ENCODE measurements at places on chromosomes 11 and 22.
A peak's percentile ranks its signal among the peaks of the same experiment; 100 is the strongest.

DNA sequence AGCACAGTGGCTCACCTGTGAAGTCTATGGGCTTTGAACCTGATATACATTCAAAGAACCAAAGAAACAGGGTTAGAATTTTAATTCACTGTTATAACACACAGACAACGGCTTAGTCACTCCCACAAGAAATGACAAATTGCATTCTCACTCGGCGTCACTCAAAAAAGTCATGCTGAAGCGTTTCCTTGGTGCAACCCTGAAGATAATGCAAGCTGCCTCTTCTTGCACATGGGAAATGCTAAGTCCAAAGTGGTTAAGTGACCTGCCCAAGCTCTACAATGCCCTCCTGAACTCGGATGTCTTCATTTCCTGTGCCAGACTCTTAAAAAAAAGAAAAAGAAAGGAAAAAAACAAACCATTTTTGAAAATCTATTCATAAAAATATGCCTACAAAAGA is 10.0 kb downstream of the LGR4 start:
- no peak for DNase-seq

DNA sequence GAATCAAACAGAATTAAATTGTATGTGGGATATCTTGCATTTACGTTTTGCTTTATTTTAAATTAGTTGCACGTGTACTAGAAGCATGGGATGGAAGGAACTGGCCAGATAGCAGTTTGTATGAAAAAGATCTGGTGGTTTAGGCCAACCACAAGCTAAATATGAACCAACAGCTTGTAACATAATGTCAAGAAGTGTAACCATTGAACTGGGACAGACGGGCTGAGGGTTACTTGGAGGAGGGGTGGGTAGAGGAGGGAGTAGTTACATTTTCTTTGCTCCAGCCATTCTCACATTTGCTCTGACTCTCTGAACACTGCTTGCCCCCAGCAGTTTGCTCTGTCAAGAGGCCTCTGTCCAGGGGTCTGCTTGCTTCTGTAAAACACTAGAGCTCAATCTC is 31.7 kb upstream of the CXCR5 start:
- no peak for DNase-seq

DNA sequence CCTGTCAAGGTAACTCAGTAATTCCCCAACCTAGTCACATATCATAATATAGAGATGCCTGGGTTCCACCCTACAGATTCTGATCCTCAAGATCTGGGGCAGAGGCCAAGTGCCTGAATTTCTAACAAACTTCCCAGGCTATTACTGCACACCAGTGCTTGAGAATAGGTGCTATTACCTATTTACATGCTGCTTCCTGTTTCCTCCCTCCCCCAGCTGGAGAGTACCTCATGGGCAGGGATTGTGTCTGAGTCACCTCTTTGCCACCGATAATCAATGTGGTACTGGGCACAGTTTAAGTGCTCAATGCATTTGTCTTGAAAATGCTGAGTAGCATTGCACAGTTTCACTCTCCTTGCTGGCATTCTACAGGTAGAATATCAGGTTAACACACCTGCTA is 582.2 kb upstream of the CADM1 start:
- no peak for DNase-seq

- DNase-seq: peak; percentile 46
Observed at GRCh38 chr11:119673759-119674336, 55.2 kb downstream of the NECTIN1 start.

- DNase-seq: no peak
Observed at GRCh38 chr11:112776834-112777233, 184.4 kb upstream of the NCAM1 start.

- no peak for DNase-seq
Observed at GRCh38 chr11:78791254-78791653, 216.6 kb upstream of the NARS2 start.

DNA sequence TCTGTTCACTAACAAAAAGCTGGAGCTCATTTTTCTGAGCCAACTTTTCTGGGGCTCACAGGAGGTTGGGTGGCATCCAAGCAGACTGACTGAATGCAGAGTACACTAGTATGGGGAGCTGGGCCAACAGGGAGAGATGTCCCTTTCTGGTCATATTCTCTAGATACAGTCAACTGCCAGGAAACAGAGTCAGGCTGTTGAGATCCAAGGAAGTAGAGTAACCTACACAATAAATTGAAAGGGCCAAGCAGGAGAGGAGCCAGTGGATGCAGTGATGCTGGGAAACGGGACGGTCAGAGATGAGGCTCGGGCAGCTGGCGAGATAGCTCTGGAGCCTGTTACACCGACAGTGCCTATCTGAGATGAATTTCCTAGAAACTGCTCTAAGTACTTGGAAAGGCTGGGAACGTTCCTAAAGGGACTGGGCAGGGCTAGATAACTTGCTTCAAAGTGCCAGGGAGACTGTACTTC is 71.1 kb downstream of the LARGE2 start:
- no peak for DNase-seq

- no peak for DNase-seq
Observed at GRCh38 chr11:64571410-64572091, 19.5 kb upstream of the SLC22A12 start.

GRCh38 chr11:34549271-34549670 is 35.7 kb upstream of the ELF5 start:
- DNase-seq: no peak

DNA sequence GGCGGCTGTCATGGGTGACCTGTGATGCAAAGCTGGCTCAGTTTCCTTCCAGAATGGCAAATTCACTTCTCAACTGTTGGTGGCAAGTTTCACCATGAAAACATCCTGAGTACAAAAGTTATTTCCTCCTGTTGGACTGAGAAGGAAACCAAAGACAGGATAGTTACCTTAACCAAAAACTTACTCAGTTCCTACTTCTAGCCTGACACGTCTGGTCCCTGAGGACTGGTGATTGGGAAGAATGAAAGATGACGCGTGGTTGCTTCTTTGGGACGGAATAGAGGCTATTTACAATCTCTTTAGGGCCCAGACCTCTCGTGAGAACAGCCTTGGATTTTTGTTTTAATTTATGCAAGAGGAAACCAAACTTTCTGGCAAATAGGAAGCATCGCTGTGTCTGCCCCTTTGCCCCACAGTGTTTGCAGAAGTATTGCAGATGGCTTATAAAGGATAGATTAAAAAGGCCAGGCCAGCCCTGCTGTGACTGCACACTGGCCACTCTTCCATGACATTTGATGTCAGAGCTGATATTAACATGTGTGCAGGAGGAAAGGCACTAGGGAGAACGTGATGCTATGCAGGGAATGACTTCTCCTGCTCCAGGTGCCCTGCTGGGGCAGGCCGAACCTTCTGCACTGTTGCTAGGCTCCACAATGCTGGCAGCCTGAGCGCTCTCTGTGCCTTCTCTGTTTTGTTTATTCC is 7.6 kb downstream of the VPS26B start:
- no peak for DNase-seq

DNA sequence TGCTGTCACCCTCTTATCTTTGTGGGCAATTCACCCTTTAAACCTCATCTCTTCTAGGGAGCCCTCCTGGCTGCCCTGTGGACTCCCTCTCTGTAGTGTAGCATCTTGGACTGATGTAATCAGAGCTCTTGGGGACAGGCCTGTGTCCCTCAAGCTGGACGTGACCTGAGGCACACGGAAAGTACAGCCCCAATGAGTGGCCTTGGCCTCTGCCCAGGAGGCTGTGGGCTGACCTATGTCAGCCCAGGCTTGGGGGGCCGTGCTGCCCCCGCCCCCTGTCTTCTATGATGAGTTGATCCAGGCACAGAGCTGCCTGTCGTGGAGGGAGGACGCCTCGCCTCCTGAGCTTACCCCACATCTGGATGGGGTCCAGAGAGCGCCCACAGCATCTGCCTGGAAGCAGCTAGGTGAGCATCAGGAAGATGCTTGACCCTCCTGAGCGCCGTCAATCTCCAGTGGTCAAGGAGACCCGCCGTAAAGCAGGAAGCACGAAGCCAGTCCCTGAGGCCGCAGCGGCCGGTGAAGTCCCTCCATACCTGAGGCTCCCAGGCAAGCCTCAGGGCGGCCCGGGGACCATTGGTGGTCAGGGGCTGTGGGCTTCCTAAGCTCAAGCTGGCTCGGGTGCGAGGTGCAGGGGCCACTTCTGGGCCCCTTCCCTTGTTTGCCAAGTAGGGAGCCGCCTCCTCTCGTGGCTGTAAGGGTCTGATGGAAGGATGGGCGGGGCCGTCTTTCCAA is 1136.9 kb downstream of the BRD1 start:
- no peak for DNase-seq

- DNase-seq: no peak
Observed at GRCh38 chr11:126929179-126930061, 71.2 kb downstream of the KIRREL3 start.

GRCh38 chr11:132907651-132908413 is 624.5 kb downstream of the OPCML start:
- DNase-seq: no peak

GRCh38 chr11:57446055-57446454 is 14.3 kb upstream of the RTN4RL2 start:
- DNase-seq: no peak

DNA sequence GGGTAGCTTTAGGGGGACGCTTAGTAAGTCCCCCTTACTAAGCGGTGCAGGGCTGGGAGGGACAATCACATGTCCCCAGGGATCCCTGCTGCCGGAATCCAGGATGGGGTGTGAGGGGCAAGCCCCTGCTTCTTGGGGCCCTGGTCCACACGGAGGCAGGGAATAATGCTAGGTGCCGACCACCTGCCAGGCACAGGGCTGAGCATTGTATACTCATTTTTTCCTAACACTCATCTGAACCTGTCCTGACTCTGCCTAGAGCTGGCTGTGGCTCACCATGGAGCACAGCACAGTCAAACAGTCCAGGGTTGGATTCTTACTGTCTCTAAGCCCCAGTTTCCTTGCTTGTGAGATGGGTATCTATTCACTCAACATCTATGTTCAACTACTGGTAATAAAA is 1.4 kb upstream of the LTBP3 start:
- DNase-seq: no peak

DNA sequence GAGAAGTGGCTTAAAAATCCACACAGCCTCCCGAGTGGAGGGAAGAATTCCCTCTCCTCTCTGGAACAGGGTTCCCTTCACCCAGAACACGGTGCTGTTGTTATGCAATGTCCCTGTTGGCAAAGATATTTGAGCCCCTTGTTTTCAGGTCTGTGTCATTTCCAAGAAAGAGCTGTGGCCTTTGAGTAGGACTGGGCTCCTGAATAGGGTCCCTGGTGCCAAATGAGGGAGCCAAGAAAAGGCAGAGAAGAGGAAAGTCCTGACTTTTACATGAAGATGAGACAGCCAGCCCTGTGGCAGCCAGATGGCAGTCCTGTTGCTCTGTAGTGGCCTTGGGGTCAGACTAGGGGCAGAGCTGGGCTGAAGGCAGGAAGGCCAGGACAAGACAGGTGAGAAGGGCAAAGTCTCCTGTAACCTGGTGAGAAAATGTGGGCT is 51.2 kb upstream of the ELF5 start:
- no peak for DNase-seq

DNA sequence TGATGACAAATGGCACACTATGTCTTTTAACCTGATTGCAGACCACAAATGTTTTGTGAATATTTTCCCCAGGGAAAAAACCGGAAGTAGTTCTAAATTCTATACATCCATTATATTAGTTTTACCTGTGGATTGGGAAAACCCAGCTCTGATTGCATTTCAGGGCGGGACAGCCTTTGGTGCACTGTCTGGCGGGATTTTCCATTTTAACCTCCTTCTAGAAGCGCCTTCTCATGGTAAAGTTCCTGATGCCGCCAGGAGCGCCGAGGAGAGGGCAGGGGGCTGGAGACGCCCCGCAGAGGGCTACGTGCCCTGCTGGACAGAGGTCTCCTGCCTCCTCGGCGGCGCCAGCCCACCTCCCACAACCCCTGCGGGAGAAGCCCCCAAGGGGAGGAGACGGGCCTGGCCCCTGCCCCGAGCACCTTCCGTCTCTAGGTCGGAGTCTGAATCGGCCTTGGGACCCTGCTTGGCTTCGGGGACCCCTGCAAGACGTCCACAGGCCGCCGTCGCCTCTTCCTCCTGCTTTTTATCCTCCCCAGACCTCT is 1.2 kb upstream of the P2RX6 start:
- no peak for DNase-seq

DNA sequence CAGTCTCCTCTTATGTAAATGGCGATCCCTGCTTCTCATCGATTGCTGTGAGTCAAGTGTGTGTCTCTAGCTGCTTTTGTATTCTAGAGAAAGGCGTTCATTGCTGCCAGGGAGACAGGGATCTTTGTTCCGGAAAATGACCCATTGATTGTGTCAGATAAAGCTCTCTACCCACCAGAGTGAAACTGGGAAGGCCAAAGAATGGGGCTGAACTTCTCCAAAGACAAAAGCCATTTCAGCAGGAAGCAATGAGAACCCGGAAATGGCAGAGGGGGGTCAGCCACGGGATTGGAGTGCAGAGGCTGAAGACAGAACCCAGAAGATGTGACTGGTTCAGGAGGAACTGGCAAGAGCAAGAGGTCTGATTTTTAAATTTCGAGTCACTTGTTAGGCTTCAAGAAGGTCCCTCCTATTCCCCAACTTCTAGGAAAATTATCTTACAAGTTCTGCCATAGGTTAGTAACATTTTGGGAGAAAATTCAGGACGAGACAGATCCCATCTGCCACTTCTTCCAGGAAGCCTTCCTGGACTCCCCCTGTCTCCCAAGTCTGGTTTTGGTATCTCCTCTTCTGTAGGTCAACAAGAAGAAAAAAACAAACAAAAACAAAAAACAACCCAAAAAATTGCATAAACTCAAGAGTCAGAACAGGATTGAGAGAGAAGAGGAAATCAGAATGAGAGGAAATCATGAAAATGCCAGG is 110.6 kb downstream of the NECTIN1 start:
- peak; percentile 58 for DNase-seq

GRCh38 chr11:88521799-88522201 is 184.3 kb upstream of the CTSC start:
- DNase-seq: no peak

GRCh38 chr22:36253523-36254490 is 874 bp downstream of the APOL1 start:
- DNase-seq: no peak

DNA sequence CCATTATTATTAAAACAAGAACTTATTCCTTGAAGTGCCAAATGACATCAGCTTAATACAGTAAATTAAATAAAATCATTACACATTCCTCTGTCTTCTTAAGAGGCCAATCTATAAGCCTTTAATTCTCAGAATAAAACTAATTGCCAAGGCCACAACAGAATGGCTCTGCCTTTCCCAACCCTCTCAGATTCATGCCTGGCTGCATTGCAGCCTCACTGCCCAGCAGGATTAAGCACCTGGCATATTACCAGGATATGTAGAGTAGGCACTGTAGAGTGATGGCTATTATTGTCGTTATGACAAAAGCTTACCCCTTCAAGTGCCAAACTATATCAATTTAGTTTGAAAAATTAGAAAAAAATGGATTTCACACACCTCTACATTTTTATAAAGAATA is 9.4 kb upstream of the CALCA start:
- no peak for DNase-seq
